NCI-H69 (cell line): ENCODE measurements at places on chromosomes 12 and 14.

- DNase-seq, result no peak
These were observed 121.8 kb downstream of the SLC38A6 start for GRCh38 chr14:61102549-61103466.

- no peak for DNase-seq
These were observed 35.2 kb downstream of the UBE3B start for GRCh38 chr12:109512608-109513007.

DNA sequence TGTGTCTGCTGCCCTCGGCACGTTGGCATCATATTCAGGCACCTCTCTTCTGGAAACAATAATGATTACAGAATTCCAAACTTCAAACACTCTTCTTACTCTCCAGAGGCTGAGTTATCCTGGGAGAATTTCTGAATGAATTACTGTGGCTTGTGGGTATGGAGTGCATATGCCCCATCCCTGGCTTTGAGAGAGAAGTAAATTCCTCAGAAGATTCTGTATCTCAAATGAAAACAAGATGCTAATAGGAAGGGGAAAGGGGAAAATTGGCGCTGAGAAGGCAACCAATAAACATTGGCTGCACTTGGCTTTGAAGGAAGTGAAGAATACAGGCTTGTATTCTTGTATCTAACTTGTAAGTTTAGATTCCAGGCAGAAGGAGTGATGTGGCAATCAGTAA, 132.0 kb upstream of the NOVA1 start:
- DNase-seq, result no peak

DNA sequence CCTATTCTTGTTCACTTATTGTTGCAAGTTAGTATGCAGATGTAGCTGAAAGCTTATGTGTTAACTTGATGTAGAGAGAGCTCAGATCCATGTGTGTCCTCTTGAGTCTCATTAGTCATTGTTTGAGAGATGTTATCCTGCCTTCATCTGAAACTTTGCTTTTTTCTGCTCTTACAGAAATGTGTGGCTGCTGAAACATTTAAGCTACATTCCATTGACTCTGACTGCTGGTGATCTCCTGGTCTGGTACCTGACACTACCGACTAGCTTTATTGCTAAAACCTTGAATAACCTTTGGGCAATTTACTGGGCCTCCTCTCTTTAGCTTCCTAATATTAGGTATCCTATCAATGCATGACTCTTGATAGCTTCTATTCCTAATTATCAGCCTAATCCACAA, 705.6 kb upstream of the FOXG1 start:
- no peak for DNase-seq

DNA sequence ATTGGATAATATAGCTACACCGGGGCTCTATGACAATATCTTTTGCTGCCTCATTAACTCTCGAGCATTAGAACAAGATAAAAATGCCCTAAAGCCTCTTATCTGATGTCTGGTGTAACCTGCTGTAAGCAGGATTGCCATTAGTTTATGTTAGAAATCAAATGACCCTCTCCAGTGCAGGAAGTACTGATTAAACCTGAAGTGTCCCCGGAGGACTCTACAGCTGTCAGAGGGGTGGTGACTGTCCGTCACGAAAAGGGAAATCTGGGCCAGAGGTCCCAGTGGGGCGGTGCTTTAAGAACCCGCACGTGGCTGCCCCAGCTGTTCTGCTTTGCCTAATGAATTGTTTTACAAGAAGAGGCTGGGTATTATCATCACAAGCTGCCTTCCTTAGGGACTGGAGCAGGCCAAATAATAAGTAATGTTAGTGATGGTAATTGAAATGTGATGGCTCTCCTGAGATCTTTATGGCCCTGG, 55.7 kb downstream of the LIN52 start:
- DNase-seq, result peak; percentile 97

GRCh38 chr14:92990456-92991430, 67.8 kb downstream of the CHGA start:
- peak; percentile 85 for DNase-seq

DNA sequence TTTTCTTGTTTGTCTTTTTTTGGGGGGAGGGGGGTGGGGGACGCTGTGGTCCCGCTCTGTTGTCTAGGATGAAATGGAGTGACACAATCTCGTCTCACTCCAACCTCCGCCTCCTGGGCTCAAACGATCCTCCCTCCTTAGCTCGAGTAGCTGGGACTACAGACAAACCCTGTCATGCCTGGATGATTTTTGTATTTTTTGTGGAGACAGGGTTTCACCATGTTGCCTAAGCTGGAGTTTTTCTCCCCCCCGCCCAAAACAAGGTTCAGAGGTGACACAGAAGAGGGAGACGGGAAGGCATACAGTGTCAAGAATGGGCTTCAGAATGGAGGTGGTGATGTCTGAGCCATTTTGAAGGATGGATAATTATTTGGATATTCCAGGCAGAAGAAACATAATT, 116.9 kb upstream of the ATF1 start:
- peak; percentile 25 for DNase-seq

DNA sequence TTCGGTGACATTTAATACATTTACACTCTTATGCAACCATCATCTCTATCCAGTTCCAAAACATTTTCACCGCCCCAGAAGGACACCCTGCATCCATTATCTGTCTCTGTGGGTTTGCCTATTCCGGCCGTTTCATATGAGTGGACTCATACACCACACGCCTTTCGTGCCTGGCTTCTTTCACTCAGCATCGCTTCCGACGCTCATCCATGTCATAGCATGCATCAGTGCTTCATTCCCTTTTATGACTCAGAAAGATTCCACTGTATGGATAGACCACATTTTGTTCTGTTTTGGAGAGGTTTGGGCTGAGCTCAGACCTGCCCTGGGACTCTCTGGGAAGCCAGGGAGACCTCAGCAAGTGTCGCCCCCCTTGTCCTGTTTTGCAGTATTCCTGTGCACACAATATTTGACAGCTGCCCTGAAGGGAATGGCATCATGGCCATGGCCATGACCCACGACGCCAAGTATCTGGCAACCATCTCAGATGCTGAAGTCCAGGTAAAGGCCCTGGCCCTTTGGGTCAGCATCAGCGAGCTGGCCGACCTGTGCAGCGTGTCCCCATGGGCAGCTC, 23.8 kb downstream of the CFAP251 start:
- no peak for DNase-seq

GRCh38 chr12:75888399-75888798, 143.2 kb downstream of the PHLDA1 start:
- no peak for DNase-seq

GRCh38 chr12:98123021-98123461, 392.3 kb upstream of the TMPO start:
- peak; percentile 95 for DNase-seq
